Right cardiac atrium (tissue), 5 donors: ENCODE measurements at places on chromosomes 4 and X. TPM values are rescaled to one million over a fixed set of nuclear protein-coding genes. Genes with fewer than 3 reads are reported as not detected.

FBXW7 gene
- total RNA-seq = 47.3 TPM

ARMCX4 gene
- total RNA-seq = 10.3 TPM

SPCS3 gene
- total RNA-seq = 87.2 TPM

DSPP gene
- total RNA-seq = not detected

ANOS1 gene
- total RNA-seq = 3.3 TPM

DNA sequence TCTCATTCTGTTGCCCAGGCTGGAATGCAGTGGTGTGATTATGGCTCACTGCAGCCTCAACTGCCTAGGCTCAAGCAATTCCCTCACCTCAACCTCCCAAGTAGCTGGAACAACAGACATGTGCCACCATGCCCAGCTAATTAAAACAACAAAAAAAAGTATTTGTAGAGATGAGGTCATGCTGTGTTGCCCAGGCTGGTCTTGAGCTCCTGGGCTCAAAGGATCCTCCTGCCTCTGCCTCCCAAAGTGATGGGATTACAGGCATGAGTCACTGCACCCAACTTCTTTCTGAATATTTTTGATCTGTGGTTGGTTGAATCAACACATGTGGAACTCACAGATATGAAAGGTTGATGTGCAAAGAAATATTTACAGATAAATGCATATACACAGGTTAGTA is 18.5 kb upstream of the SEPTIN11 start:
- DNase-seq = no peak
